ENCODE measurements at places on chromosomes 7 and 10.
A peak's percentile ranks its signal among the peaks of the same experiment; 100 is the strongest.

DNA sequence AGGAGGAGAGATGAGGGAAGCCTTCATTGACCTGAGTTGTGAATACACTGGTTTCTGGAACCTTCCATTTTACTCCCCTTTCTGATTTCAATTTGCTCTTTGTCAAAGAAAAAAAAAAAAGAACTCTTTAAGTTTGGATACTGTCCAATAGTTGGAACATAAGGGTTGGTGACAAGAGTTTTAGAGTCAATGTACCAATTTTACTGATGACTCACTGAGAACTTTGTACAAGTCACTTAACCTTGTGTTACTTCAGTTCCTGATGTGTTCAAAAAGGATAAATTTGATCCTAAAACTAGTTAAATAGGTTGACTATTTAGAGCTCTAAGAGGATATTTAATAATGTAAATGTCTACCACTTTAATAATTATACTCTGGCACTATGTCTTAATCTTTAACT lies 4.1 kb upstream of the CDK14 start:
- DNase-seq = no peak

- peak; percentile 72 for DNase-seq
These were observed 126.5 kb downstream of the ZMIZ1 start for GRCh38 chr10:79195091-79195923.

GRCh38 chr7:116798232-116798631 lies 64.2 kb upstream of the CAPZA2 start:
- no peak for DNase-seq

DNA sequence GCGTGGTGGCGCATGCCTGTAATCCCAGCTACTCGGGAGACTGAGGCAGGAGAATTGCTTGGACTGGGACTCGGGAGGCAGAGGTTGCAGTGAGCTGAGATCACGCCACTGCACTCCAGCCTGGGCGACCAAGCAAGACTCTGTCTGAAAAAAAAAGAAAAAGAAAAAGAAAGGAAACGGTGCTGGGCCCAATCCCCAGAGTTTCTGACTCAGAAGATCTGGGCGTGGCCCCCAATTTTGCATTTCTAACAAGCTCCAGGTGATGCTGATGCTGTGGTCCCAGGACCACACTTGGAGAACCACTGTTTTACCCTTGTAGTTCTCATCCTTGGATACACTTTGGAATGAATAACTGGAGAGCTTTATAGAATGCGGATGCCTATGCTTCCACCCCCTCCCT lies 79.0 kb downstream of the C10orf105 start:
- DNase-seq = no peak

DNA sequence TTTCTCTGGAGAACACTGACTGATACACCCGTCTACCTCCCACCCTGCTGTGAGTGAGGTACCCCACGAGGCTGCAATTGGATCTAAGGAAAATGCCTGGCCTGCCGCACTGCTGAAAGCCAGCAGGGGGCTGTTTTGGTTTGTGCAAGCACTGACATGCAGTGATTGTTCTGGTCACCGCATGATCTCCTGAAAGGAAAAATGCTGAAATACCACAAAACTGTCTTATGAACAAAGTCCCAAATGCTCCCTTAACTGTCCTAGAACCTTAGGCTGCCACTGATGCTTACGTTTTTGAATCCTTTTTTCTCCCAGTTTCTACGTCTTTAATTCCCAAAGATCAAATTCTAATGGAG lies 132.7 kb downstream of the JCAD start:
- peak; percentile 72 for DNase-seq

DNA sequence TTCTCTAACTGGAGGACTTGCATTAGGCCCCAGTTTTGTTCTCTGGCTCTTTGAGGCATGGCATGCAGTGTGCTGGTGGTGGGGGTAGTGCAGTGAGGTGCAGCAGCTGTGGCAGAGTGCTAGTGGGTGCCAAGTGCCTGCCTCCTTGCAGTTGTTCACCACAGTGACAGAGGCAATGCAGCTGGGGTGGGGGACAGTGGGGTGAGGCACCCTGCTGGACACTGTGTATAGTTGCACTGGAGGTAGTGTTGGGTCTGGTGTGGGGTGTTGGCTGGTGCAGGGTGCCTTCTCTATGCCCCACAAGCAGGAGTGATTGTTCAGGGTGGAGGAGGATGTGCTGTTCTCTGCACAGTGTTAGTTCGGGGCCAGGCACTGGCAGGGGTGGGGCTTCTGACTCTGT lies 21.7 kb upstream of the KEL start:
- no peak for DNase-seq

- DNase-seq = no peak
These were observed 115.4 kb upstream of the ETV1 start for GRCh38 chr7:14104861-14105260.

GRCh38 chr10:106972381-106972780 lies 192.1 kb downstream of the SORCS1 start:
- DNase-seq = no peak

GRCh38 chr10:84416245-84416555 lies 87.8 kb downstream of the CCSER2 start:
- no peak for DNase-seq

- no peak for DNase-seq
These were observed 48.4 kb downstream of the GATA3 start for GRCh38 chr10:8102708-8103401.

GRCh38 chr7:96657347-96658021 lies 52.2 kb downstream of the SEM1 start:
- DNase-seq = no peak

DNA sequence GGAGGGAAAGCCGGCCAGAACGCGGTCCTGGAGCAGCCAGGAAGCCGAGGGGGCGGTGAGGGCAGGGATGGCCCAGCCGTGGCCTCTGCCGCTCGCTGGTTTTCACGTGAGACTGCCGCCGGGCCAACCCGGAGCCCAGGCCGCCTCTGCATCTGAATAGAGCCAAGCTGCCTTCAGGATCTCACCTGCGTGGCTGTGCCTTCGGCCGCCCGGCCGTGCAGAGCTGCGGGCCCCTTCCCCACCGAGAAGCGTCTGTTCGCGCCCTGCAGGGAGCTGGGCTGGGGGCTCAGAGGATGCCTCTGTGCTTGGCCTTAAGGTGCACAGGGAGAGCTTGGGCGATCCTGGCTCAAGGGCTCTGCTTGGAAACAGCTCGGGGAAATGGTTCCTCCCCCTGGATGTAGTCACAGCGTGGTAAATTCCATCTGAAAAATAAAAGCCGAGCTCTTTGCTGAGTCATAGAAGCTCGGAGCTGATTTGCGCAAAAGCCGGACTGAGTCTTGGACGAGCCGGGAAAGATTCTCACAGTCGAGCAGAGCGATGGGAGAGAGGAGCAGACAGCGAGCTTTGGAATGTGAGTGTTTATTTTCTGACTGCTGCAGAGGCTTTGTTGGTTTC lies at the start of gene JAKMIP3:
Gene JAKMIP3 (plus strand): TSS at position 456 of the 615 bp plus-strand sequence. CDS start 38,863 bp downstream, outside the sequence.
- peak; percentile 95 for DNase-seq

- peak; percentile 62 for DNase-seq
These were observed 138.0 kb upstream of the MTPN start for GRCh38 chr7:136114966-136115762.

DNA sequence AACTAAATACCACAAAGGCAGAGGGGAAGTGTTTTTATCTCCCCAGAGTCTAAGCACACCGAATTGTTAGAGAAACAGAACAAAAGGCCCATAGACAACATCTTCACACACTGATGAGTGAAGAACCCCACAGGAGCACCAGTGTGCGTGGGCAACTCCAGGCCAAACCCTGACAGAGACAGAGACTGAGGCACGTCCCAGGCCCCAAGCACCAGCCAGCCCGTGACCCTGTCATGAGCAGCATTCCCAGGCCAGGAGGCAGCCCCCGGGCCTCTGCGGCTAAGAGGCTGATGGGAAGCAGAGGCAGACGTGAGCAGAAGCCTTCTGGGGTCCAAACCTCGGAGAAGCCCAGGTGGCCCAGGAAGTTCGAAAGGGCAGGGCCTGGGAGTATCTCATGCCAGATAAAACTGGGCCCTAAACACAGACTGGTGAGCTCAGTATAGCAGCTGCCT lies 184.4 kb downstream of the TCERG1L start:
- no peak for DNase-seq

GRCh38 chr7:71016401-71016800 lies 115.5 kb upstream of the GALNT17 start:
- no peak for DNase-seq

DNA sequence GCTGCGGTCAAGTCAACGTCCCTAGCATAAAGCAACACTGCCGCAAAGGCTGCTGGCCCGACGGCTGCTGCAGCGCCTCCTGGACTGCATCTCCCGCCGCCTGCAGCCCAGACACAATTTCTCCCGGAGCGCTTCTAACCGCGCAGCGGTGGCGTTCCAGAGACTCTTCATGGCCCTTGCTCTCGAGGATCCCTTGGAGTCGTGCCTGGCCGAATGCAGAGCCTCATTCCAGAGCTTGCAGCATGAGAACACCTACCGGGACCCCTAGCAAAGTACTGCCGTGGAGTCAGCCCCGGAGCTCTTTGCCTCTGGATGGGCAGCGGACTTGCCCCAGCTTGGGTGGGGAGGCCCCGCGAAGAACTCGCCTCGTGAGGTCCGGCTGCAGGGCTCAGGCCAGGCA lies 79.7 kb upstream of the ZNF32 start:
- no peak for DNase-seq

- DNase-seq = no peak
These were observed 71.7 kb downstream of the PRKAG2 start for GRCh38 chr7:151805191-151805590.

GRCh38 chr10:48498940-48499510 lies 105.8 kb downstream of the ARHGAP22 start:
- DNase-seq = no peak

GRCh38 chr10:112728997-112729396 lies 221.1 kb upstream of the TCF7L2 start:
- no peak for DNase-seq

- DNase-seq = no peak
These were observed 174.6 kb upstream of the TARP start for GRCh38 chr7:38448054-38448453.

DNA sequence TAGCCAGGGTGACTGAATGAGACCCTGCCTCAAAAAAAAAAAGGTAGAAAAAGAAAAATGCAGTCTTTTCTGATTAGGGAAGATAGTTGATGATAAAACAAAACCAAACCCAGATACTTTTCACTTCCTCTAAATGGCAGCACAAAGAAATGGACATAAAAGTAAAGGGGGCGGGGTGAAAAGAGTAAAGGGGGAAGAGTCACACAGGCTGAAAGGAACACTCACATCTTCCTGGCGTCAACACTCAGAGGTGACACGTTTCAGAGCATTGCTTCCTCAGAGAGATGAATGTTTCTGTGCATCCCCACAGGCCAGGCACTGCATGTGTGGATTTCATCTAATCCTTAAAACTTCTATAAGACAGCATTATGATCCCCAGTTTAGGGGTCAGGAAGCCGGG lies 81.2 kb downstream of the HIPK2 start:
- DNase-seq = no peak

- DNase-seq = peak; percentile 38
These were observed 334.4 kb upstream of the CACNA2D1 start for GRCh38 chr7:82778021-82778420.

DNA sequence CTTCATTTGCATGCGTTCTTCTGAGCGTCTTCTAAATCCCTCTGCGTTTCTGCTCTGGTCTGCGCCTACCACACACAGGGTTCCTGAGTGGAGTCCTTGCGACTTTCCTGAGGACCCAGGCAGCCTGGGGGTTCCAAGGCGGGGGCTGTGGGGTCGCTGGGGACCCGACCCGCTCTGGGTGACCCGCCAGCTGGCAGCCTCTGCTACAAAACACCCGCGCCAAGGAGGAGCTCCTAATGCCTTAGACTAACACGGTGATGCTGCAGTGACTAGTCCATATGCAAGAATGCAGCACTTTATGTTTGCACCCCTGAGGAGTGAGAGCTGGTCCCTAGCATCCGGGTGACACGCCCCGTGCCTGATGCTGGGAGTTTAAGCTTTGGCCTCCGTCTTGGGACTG lies 367.0 kb upstream of the POM121L12 start:
- DNase-seq = no peak

DNA sequence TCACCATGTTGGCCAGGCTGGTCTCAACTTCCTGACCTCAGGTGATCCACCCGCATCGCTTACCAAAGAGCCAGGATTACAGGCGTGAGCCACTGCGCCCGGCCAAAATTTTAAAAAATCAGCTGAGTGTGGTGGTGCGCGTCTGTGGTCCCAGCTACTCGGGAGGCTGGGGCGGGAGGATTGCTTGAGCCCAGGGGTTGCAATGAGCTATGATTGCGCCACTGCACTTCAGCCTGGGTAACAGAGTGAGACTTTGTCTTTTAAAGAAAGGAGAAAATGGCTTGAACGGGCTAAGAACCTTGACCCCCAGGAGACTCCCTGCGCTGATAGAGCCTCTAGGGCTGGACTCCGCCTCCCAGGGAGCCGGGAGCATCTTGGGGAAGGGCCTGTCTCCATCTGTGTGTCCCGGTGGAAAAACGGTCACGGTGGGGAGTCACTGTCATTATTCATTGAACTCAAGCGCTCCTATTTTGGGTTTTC lies 760 bp upstream of the KCTD7 start:
- DNase-seq = peak; percentile 63

- no peak for DNase-seq
These were observed 19.1 kb downstream of the ZNRF2 start for GRCh38 chr7:30303312-30304039.

GRCh38 chr10:30813872-30814481 lies 184.4 kb upstream of the LYZL2 start:
- DNase-seq = peak; percentile 84

DNA sequence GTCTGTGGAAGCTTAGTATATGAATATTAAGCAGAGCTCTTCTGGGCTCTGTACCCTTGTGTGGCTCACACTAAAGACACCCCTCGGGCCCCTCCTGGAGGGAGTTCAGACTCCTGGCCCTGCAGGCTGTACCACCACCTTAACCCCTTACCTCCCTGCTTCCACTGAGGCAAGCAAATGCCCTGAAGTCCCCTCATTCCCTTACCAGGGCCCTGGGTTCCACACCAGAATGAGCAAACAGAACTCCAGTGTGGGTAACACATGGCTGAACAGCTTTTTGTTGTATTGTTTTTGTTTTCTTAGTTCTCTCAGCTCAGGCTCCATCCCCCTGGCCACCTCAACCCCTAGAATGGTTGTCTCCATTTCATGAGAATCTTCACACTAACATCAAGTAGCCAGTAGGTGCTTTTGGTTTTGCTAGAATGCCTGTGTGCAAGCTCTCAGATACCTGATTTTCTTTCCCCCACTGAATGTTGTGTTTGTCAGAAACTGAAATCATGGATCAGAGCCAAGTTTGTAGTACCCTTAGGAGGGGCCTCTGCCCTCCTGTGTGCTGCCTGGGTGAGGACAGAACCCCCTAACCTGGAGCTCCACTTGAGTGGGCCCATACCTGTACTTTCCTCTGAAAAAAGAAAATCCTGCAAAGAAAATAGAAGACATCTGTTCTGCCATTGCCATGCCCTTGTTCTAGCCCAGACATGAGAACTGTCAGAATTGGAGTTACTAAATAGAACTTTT lies 2.8 kb upstream of the WAPL start:
- no peak for DNase-seq

- peak; percentile 56 for DNase-seq
These were observed 15.1 kb downstream of the RNF216 start for GRCh38 chr7:5766321-5766761.

- DNase-seq = no peak
These were observed 103.2 kb upstream of the GPR26 start for GRCh38 chr10:123562811-123563580.
